ENCODE measurements at places on chromosomes 2 and 18. TPM values are rescaled to one million over a fixed set of nuclear protein-coding genes. Genes with fewer than 3 reads are reported as not detected.

Gene ADGRF3
- 0.72 TPM for polyA plus RNA-seq

Gene PLEKHB2
- 144 TPM for polyA plus RNA-seq

DNA sequence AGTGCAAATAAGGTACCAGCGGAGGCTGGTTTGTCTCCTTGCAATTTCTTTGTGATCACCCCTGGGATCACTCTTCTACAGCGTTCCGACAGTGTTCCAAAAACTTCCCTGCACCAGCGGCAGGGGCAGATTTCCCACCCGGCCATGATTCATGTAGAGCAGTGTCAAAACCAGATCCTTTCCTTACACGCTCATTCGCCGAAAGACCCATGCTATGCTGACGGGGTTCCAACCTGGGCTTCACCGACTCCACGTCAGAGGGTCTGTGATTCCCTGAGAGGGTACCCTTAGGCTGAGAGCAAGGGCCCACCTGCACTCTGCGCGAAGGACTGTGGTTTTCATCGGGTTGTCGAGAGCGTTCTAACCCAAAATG is 423 bp upstream of the TTC27 start:
- DNase-seq, result peak; percentile 28

Gene OTX1
- not detected for polyA plus RNA-seq

Gene SP140L
- polyA plus RNA-seq, result 4.3 TPM

DNA sequence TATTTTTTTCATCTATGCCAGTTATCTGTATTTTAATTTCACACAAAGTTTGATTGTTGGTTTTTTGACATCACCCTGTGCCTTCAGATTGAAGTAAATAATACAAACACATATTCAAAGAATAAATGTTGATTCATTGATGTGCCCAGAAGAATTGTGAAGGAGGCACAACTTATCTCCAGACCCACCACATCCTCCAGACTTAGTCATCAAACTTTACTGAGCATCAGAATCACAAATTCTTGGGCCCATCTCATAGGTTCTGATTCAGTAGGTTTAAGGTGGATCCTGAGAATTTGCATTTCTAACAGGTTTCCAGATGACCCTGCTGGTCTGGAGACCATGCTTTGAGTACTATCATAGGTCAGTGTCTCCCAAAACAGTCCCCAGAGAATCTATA is 82.8 kb upstream of the PIK3C3 start:
- DNase-seq, result no peak

GRCh38 chr2:86031151-86031550 is 74.5 kb downstream of the POLR1A start:
- no peak for DNase-seq

Measured in spinal cord (tissue), 10 donors.